Stimulated activated CD8-positive, alpha-beta memory T cell treated with anti-CD3 and anti-CD28 coated beads, Interleukin-15, amount 100 ng/mL, for 24 hours (primary cell): ENCODE measurements at places on chromosomes 12 and 14.
A peak's percentile ranks its signal among the peaks of the same experiment; 100 is the strongest.

DNA sequence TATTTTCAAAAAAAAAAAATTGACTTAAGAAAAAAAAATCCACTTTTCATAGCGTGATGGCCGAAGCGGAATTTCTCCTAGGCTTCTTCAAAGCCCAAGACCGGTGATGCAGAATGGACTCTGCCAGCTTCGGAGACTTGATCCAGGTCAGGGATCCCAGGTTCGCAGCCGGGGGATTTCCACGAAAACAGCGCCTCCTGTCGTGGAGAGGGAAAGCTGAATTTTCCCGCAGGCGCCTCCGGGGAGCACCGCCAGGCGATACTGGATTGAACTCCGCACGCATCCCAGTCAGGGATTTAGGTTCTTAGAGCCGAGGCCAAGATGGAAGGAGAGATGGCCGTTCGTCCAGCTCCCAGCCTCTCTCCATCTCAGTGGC, 2.1 kb downstream of the TTC6 start:
- DNase-seq = no peak

DNA sequence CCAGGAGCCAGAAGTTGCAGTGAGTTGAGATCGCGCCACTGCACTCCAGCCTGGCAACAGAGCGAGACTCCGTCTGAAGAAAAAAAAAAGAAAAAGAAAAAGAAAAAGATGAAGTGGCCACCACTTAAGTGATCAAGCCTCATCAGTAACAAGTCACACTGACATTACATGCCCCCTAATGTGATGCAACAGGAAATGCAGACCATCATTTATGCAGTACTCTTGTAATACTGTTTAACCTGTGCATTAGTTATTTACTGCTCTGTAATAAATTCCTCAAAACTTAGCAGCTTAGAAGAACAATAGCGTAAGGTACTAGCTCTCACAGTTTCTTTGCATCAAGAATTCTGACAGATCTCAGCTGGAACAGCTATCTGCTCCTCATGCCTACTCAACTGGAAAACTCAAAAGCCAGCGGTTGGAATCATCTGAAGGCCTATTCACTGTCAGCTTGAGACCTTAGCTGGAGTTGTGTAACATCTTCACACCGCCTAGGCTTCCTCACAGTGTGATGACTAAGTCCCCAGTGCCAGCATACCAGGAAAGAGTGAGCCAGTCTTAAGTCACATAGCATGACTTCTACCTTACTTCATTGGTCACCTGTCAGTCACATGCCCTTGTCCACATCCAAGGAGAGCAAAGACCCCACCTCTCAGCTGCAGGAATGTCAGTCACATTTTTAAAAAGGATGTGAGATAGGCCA, 31.5 kb downstream of the EPS8 start:
- no peak for DNase-seq

DNA sequence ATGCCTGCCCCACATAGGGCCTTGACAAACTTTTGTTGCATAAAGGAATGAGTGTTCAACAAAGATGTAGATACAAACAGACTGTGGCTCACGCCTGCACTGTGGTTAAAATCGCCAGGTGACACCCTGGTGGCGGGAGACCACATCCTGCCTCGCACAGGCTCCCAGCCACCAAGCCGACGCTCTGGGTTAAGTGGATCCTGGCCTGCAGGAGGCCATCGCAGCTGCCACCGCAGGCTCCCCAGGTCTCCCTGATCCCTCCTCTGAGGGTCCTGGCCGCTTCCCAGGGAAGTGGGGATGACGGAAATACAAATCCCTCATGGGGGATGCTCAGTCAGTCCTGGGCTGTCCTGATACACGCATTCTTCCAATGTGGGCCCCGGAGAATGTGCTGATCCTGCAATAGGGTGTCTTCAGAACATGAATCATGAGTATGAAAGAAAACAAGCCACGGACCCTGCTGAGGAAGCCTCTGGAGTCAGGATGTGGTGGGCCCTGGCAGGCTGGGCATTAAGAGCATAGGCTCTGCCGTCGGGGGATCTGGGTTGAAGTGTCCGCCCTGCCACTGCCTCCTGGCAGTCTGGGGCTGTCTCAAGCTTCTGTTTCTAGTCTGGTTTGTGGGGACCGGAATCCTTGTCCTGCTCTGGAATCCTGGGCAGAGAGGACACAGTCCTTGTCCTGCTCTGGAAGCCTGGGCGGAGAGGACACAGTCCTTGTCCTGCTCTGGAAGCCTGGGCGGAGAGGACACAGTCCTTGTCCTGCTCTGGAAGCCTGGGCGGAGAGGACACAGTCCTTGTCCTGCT, 53.5 kb upstream of the BEGAIN start:
- peak; percentile 31 for DNase-seq

DNA sequence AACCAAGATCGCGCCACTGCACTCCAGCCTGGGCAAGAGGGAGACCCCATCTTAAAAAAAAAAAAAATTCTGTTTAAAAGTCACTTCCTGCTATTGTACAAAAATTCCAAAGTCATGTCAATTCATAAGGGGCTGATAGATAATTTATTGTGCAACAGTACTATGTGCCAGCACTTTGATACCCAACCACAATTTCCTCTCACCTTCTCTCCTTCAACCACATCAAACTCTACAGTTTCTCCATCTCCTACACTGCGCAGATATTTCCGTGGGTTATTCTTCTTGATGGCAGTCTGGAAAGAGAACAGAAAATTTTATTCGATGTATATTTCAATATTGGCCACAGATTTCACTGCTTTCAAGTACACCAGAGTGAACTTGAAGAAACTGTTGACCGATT, 7.6 kb downstream of the YBX3 start:
- DNase-seq = no peak

- no peak for DNase-seq
Observed at GRCh38 chr12:102970780-102971179, 13.3 kb downstream of the ASCL1 start.

DNA sequence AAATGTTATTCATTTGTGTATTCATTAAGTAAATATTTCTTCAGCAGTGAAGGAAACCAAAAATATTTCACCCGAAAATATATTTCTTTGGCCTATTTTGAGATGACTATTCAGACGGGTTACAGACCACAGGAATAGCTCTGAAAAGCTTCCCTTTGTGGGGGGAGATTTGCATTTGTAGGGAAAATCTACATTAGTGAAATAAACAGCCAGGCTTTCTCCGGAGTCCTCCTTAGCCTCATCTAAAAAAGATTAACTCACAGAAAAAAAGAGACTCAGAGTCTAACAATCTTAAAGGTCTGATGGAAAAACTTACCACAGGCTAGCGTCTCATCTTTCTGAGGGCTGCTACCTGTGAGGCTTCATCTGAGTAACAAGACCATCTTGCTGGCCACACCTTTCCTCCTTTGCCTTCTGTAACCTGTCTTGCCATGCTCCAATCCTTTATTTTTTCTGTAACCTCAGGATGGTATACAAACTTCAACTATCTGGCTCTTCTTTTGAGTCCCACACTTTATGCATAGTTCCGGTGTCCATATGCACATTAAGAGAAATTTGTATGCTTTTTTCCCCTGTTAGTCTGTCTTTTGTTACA, 100.7 kb downstream of the CNTN1 start:
- DNase-seq = no peak

DNA sequence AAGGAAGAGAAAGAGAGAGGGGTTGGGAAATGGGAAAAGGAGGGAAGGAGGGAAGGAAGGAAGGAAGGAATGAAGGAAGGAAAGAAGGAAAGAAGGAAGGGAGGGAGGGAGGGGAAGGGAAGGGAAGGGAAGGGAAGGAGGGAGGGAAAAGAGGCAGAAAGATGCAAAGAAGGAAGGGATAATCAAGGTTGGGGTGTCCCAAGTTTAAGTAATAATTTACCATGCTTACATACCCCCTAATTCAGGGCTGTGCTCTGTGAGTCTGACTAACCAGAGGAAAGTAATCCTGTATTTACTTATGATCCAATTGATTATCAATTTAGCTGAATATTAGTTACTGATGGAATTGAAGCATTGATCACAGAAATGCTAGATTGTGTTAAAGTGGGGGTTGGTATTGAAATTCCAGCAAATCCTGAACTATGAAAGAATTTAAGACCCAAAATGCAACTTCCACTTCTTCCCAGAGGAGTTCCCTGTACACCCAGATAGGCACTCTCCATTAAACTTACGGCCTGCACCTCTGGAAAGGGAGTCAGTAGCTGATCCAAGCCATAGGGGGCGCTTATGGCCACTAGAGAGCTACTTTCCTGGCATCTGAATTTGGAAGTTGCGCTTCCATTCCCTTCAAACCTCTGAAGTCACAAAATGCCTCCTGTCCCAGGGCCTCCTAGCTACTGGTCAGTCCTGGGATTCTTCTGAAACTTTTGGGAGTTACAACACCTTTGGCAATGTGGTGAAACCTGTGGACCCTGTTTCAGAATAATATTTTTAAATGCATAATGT, 162.7 kb upstream of the PWP1 start:
- no peak for DNase-seq

DNA sequence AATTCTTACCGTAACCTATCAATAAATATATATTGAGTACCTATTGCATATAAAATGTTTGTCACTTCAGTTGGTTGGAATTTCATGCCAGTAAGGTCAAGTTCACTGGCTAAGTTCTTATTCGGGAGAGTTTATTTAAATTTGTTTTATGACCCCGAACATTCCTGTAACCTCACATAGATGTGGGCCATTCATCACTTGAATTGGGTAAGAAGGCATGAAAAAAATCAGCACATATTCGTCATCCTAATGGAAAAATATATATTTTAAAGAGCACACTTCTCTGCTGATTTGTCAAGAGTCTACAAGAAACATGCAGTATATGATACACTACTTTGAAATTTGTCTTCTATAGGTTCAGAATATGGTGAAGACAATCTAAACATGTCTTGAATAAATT, 263.4 kb downstream of the CCDC91 start:
- no peak for DNase-seq

DNA sequence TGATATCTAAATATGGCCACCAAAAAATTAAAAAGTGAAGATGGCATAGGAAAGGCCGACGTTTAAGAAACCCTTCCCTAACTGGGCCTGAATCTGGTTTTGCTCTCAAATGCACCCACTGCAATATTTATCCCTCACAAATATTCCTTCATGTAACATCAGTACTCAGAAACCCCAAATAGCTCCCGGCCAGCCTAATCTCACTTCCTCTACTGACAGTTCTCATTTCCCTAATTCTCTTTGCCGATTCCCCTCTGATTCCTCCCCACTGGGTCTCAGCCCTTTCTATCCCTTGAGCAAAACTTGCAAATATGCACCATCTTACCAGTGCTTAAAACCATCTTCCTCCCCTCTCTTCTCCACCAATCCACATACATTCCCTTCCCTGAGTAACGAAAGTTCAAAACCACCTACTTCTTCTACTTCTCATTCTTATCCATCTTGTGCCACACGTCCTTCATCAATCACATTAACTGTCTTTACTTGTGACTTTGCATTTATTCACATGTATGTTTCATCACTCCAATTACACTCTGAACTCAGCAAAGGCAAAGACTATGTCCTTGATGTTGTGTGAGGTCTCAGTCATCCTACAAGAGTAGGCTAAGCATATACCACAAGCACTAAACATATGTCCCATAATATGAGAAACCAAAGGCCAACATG, 23.1 kb downstream of the KCNK10 start:
- DNase-seq = no peak
